Immature natural killer cell (primary cell): ENCODE measurements at places on chromosomes 7 and 10.

DNA sequence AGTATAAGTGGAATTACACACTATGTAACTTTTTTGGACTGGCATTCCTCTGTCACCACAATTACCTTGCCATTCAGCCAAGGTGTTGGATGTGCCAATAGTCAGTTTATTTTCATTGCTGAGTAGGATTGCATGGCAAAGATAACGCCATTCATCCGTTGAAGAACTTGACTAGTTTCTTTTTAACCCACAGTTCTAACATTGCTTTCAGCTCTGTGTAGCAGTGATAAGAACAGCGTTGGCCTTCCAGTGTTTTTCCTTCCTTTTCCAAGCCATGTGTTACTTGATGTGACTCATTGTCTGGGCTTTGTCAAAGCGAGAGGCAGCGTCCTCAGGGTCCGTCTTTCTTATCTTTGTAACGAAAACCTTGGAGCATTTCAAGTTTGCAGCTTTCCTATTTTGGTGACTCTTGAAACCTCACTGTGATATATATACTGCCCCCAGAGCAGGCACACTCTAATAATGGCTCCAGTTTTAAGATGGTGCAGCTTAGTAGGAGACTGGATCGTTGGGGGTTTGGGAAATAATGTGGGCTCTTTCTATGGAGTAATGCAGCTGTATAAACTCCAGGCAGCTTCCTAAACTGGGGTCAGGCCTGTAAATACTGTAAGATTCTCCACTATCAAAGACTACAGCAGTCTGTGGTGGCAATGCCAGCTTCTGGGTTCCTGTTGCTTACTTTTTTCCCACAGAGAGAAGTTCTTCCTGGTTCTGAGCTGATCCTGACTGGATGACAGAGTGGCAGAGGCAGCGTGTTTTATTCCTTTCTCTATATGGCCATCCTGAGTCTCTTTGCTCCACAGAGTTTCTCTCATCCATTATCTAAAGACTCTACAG lies 41.7 kb downstream of the AKR1E2 start:
- DNase-seq: no peak

DNA sequence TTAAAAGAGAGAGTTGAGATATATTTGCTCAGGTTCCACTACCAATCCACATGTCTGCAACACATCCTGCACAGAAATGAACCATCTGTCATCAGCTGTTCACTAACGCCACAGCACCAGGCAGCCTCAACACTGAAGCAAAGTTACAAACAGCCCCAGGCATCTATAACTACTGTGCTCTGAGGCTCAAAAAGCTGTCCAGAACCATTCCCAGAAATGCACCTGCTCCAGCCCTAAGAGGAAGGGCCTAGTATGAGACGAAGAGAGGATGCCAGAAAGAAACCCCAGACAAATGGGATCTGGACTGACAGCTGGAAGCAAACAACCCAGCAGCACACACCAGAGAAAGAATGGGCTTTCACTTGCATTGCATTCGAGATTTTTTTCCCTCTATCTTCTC lies 159.3 kb downstream of the ELMO1 start:
- no peak for DNase-seq

- no peak for DNase-seq
Measured at GRCh38 chr7:131095346-131095745, 232.3 kb upstream of the MKLN1 start.

GRCh38 chr7:142583446-142583845 lies 165.8 kb upstream of the PRSS1 start:
- DNase-seq: no peak
